ENCODE measurements at places on chromosomes 1 and 21.
A peak's percentile ranks its signal among the peaks of the same experiment; 100 is the strongest.

GRCh38 chr21:41370840-41371684 lies 9.2 kb downstream of the MX2 start:
- no peak for DNase-seq

DNA sequence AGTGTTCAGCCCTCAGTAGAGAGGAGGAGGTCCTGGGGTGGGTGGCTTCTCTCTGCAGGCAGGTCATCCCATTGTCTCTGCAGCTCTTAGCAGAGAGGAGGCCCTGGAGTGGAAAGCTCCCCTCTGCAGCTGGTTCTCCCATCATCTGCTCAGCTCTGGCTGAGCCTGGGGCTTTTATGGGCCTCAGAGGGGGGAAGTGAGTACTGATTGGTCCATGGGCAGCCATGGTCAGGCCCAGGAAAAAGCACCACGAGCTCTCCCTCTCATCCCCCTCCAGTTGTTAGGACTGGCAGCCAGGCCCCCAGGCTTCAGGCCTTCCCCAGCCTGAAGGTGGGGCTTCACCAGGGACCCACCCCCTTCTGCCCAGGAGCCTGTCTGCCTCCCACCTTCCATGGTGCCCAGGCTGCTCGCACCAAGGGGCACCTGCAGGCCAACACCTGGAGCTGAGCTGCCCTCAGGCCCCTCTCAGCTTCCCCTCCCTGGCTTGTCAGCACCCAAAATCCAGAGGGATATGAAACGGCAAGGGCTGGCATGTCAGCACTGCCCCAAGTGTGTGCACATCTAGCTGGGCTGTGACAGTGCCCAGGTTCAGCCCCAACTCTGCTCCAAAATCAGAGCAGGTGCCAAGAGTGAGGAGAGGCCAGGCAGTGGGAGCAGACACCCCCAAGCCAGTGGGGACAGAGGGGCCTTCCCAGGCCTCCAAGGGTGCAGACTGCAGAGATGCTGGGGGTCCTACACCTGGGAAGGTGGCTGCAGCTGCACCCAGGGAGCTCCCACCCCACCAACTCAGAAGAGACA lies 449.0 kb downstream of the MATN1 start:
- no peak for DNase-seq

DNA sequence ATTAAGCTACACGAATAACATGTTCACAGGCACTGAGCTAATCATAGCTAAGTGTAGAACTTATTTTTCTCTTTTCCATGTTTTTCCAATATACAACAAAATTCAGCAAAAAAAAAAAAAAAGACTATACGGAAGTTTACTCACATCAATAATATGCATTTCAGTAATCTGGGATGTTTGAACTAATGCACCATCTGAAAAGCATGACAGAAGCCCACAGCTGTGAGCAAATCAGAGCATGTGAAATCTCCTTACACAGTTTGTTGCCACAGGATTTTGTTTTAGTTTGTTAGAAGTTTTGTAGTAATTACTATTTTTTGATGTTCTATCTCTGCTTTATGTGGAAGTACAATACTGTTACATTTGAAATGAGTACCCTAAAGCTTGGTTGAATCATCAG lies 1051.7 kb downstream of the TTLL7 start:
- DNase-seq = no peak

DNA sequence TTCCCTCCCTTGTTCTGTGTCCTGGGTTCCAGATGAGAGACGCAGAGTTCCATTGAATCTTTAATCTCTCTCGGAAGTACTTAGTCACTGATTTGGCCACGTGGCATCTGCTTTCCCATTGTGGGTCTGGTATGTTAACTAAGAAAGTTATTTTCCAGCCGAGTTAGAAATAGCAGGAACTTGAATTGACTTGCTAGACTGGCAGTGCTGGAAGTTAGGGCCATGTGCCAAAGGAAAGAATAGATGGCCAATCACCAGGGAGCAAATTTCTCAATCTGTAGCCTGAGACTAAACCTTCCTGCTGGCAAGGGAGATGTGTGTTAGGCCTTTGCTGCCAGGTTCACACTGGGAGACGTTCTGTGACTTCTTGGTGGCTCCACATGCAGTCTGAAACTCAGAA lies 24.2 kb upstream of the SLFNL1 start:
- DNase-seq = no peak

DNA sequence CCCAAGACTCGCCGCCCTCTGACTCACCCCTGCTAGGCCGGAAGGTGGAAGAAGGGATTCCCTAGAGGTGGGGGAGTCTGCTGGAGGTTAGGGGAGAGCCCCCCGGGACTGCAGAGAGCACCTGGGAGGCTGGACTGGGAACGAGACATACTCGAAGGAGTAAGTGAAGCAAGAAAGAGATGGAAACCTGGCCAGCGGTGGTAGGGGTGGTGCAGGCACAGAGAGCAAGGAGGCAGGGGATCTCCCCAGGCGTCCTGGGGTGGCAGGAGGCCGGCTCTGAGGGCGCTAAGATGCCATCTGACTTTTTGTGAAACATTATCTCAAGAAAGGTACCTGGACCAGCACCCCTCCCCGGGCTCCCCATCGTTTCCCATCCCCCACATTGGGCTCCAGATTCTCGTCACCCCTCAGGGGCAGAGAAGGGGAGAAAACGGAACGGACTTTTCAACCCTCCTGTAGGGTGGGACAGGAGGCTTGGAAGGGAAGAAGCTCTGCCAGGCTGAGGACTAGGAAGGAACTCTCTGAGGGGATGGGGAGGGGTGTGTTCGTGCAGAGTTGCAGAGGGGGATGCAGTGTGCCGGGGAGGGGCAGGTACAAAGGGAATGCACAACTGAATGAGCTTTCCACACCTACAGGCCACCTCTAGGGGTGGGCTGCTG lies 708 bp downstream of the CHRNB2 start:
- DNase-seq = no peak

DNA sequence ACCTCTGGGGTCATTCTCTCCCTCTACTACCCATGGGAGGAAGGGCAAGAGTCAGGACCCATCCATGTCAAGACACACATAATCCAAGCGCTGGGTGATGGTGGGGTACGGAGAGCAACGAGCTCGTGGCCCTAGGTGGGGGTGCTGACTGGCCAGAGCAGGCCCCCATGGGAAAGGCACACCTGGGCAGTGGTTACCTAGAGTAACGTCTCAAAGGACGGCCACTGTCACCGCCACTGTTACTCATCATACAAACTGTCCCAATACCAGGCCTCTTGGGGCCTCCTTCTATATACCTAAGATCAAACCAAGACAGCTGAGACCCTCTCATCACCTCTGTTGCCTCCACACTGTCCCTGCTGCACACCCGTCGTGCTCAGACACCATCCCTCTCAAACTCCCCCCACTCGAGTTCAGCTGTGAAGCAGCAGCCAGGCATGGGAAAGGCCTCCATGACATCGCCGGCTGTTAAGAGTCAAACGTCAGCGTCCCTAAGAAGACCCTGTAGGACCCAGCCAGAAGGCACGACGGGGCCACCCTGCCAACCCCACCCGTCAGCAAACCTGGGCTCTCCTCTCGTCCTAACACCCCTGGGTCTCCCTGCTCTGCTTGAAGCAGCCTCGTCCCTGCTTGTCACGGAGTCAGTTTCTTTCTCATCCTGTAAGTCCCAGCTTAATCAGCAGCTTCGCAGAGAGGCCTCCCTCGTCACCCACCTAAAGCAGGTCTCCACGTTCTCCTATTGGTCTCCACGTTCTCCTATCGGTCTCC lies 15.3 kb downstream of the NPHP4 start:
- DNase-seq = no peak

DNA sequence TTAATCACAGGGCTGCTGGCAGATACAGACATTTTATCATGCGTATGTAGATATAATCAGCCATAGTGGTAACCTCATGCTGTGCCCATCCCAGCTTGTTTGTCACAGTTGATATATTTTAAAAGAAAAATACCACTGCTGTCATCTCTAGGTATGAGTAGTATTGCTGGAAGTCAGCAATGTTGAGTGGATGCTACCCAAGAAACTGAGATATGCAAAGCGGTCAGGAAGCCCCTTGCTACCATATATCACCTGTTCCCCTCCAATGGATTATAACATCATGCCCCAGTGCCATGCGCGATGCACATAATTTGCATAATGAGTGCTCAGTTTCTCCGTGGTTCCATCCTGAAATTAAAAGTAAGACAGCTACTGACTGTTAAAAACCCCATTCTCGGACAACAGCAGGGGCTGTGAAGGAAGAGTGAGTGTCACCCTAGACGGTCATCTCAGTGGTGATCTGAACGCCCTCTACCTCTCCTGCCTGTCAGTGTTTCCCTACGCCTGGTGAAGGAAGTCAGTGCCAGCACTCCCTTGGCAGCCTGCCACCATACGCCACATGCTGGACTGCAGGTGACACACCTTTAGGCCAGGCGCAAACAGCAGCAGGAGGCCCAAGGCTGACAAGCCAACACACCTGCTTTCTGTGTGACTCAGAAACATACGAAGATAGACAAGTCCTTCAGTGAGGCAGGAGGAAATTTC lies 2.7 kb downstream of the IL10RB start:
- DNase-seq = peak; percentile 28

DNA sequence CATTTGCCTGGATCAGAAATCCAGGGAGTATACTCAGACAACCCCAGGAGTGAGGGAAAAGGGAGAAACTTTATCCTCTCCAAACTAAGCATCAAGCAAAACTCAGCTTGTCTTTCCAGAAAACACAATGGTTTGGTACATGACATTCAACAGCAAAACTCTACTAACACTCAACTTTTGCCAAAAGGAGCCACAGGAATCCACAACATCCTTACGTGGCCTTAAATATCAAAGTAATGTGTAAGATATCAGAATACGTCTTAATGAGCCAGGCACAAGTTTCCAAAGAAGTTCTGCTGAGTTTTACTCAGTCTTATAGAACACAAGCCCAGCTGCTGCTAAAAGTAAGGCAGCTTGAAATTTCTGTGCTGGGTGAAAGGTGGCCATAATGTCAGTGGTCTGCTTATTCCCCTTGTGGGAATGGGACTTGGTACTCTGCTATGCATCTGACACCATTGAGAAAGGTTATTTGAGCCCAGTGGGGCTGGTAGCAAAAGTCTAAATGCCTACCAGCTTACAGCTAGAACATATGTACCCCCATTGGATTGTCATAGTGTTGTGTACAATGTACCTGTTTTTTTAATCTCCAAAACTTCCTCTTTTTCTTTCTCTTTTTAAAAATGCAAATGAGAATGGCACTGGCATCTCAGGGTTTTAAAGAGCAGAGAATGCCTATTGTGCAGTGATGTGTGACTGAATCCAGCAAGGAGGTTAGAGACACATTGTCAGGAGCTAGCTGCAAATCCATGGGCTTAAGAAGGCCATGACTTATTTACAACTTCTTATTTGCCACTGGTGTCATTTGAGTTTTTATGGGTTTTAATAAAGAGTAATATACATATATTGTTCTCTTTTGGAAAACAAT lies 62.0 kb upstream of the ST6GALNAC3 start:
- DNase-seq = no peak

- no peak for DNase-seq
Observed at GRCh38 chr1:226736001-226736907, 2.8 kb downstream of the ITPKB start.

- DNase-seq = no peak
Observed at GRCh38 chr1:39128959-39129358, 75.5 kb upstream of the MACF1 start.

DNA sequence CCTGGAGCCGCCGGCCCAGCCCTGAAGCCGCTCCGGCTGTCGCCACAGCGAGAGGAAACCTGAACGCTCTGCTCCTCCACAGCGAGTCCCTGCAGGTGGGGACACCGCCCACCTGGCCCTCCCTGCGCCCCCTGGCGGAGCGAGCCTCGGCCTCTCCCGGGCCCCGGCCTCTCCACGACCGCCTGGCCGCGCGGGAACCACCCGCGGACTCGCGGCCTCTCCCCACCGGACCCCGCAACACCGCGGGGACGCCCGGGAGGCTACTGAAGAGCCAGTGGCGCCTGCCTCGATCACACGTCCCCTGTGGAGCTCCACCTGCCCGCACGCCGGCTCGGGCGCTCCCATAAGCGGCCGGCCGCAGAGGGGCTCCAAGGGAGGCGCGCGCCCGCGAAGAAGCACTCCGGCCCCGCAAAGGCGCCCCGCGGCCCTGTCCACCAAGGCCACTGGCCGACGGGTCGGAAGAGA lies 109.6 kb downstream of the KCNN3 start:
- peak; percentile 79 for DNase-seq

GRCh38 chr1:210437781-210438180 lies 109.1 kb downstream of the HHAT start:
- DNase-seq = no peak

GRCh38 chr1:214216779-214217178 lies 64.2 kb upstream of the SMYD2 start:
- no peak for DNase-seq

- DNase-seq = no peak
Observed at GRCh38 chr1:84836145-84836544, 56.9 kb downstream of the LPAR3 start.

GRCh38 chr1:184407816-184408510 lies 21.1 kb downstream of the C1orf21 start:
- no peak for DNase-seq

GRCh38 chr1:230979952-230980351 lies 1.1 kb downstream of the ARV1 start:
- peak; percentile 31 for DNase-seq

- no peak for DNase-seq
Observed at GRCh38 chr1:167171286-167171929, 49.3 kb upstream of the POU2F1 start.

- DNase-seq = no peak
Observed at GRCh38 chr1:45375104-45376090, 35.2 kb upstream of the MUTYH start.

- DNase-seq = no peak
Observed at GRCh38 chr1:66475940-66476339, 58.0 kb upstream of the SGIP1 start.

DNA sequence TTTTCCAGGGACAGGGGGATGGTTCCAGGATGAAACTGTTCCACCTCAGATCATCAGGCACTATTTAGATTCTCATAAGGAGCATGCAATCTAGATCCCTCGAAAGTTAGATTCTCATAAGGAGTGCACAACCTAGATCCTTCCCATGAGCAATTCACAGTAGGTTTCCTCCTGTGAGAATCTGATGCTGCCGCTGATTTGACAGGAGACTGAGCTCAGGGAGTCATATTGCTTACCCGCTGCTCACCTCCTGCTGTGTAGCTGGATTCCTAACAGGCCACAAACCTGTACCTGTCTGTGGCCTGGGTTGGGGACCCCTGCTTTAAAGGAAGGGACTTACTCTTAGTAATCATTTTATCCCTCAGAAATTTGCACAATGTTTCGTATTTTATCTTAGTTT lies 9.3 kb downstream of the CTH start:
- no peak for DNase-seq

Measured in CD4-positive, alpha-beta memory T cell (primary cell).